ENCODE measurements at places on chromosomes 3 and 15.

GRCh38 chr3:86788371-86788770 lies 202.6 kb downstream of the VGLL3 start:
- no peak for DNase-seq

GRCh38 chr3:144463911-144464310 lies 492.3 kb downstream of the DIPK2A start:
- DNase-seq: peak; percentile 65

DNA sequence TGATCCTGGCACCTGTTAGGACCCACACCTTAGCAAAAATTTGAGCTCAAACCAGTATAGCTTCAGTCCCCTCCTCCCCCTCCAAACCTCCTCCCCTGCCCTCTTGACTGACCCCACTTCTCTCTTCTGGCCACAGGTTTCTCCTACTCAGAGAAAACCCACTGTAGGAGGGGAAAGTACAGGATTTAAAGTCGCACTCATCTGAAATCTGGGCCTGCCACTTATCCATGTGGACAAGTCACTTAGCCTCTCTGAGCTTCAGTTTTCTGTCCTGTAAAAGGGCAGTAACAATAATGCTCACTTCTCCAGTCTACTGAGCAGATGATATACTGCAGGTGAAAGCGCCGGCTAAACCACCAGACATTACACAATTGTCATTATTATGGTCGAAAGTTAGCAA lies 142.7 kb downstream of the MEGF11 start:
- no peak for DNase-seq

DNA sequence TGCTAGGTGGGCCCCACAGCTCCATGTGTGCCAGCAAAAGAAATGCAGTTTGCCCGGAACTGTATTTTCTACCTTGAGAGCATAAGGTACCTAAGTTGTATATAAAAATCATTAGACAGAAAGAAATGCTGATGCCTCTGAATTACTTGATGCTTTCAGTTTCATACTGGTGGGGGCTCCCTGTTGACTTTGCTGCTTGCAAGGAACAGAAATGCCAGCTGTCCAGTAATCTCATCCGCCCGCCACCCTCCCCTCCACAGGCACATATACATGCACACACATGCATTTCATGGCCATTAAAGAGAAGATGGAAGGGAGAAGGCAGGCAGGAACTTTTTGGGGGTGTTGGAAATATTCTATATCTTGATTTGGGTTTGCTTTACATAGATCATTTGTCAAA lies 38.4 kb downstream of the LIMD1 start:
- DNase-seq: no peak

GRCh38 chr3:141401573-141402475 lies 33.5 kb downstream of the ZBTB38 start:
- DNase-seq: peak; percentile 41

GRCh38 chr15:81182031-81182755 lies 14.5 kb upstream of the IL16 start:
- no peak for DNase-seq

GRCh38 chr15:64739156-64739555 lies 36.2 kb downstream of the RBPMS2 start:
- no peak for DNase-seq

- peak; percentile 54 for DNase-seq
These were observed at the start of gene KY for GRCh38 chr3:134650431-134651346. TSS of gene KY (minus strand) at chr3:134651022. CDS start at chr3:134650960, 62 bp downstream.

DNA sequence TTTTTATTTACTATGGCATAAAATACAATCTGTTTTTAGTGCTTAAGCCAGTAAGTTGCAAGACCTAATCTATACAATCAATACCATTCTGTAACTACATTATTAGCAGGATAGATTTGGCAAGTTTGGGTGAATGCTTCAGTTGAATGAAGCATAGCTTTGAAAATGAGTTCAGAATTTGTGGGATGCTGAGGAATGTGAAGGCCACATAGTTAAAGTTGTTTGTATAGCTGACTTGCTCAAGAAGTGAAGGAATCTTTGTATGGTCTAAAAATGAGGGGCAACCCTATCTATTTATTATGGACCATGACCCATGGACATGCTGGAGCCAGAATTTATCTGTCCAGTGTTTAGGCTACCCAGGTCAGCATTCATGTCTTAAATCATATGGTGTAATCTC lies 58.5 kb downstream of the CRYBG3 start:
- no peak for DNase-seq
